ENCODE measurements at places on chromosomes 7 and 10.

- no peak for DNase-seq
These were observed 76.5 kb upstream of the FGL2 start for GRCh38 chr7:77276120-77276519.

DNA sequence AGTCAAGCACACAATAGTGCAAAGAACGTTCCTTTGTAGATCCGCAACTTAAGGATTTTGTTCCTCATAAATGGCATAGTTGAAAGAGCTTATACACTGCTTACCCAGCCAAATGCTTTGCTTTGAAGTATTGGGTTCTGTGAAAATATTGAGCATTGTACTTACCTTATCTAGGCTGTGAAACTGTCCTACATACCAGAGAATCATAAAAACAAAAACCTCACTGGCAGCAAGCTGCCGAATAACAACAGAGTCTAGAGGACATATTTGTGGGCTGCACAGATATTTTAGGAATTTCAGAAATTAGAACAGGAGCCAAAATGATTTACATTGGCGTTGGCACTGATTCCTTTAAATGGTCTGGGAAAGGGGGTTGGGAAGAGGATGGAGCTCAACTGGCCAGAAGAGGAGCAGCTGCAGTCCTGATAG is 174.8 kb downstream of the RTKN2 start:
- DNase-seq, result no peak

GRCh38 chr7:92830532-92831110 is 5.8 kb downstream of the CDK6 start:
- DNase-seq, result no peak

GRCh38 chr7:107998660-107999480 is 4.1 kb downstream of the LAMB1 start:
- DNase-seq, result no peak

- no peak for DNase-seq
These were observed 128.1 kb downstream of the BAMBI start for GRCh38 chr10:28805390-28805789.

GRCh38 chr10:48782386-48782785 is 97.7 kb downstream of the WDFY4 start:
- DNase-seq, result no peak

DNA sequence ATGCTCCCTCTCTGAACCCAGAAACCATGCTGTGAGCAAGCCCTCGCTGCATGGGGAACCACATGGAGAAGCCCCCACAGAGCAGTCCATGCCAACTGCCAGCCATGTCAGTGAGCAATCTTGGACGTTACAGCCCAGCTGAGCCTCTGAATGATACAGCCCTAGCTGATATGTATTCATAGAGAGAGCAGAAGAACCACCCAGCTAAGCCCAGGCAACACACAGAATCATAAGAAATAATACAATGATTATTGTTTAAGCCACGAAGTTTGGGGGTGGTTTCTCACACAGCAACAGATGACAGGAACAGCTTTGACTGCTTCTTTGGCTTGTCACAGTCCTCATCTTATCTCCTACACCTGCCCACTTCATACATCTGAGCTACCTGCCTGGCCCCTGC is 32.5 kb upstream of the CARD11 start:
- DNase-seq, result no peak

- DNase-seq, result no peak
These were observed 167.3 kb upstream of the KLF14 start for GRCh38 chr7:130901209-130901783.

- DNase-seq, result no peak
These were observed 1292.2 kb downstream of the REEP3 start for GRCh38 chr10:64813391-64813790.

- no peak for DNase-seq
These were observed 6.3 kb downstream of the PRF1 start for GRCh38 chr10:70596110-70596798.

DNA sequence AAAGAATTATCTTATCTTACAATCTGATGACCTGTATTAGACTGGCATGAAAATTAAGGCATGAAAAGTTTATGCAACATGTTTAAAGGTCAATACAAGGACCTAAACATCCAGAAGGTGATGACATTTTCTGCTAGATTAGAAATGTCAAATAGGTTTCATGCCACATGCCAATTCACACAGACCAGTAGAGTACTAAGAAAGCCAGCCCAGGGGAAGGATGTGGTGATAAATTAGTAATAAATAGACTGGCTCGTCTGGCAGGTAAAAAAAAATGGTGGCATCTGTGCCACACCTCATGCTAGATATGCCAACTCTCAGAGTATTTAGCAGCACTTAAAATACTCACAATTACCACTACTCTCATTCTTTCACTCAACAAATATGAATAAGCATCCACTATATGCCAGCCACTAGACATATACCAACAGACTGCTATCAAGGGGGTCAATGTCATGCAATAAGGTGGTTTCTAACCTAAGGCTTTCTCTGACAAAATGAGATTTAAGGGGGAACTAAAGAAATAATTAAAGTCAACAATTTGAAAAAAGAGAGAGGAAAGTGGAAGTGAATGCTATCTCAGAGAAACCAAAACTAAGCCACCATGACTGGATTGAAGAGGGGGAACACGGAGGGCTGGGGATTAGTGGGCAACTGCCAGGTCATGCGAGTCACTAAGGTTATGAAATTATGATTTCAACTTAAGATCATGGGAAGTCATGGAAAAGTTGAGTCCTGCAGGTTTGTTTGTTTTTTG is 83.5 kb downstream of the SGMS1 start:
- no peak for DNase-seq

GRCh38 chr7:32074787-32075585 is 4.8 kb upstream of the PDE1C start:
- DNase-seq, result no peak

- no peak for DNase-seq
These were observed 18.5 kb upstream of the ERLIN1 start for GRCh38 chr10:100204370-100204769.

DNA sequence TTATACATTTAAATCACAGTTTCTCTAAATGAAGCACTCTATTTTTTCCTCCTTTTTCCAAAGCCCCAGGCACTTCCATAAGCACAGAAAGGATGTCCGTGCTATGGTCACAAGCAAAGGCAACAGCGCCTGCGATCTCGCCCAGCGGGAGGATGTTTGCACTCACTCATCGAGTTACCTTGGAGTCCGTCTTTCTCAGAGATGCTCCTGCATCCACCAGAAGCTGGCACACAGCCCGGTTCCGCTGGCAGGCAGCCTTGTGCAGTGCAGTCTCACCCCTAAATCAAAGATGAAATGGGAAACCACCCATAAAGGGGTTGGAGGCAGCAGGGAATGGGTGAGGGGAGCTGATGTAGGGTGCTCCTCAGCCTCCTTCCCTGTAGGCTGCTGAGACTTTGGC is 51.9 kb upstream of the PTN start:
- no peak for DNase-seq

DNA sequence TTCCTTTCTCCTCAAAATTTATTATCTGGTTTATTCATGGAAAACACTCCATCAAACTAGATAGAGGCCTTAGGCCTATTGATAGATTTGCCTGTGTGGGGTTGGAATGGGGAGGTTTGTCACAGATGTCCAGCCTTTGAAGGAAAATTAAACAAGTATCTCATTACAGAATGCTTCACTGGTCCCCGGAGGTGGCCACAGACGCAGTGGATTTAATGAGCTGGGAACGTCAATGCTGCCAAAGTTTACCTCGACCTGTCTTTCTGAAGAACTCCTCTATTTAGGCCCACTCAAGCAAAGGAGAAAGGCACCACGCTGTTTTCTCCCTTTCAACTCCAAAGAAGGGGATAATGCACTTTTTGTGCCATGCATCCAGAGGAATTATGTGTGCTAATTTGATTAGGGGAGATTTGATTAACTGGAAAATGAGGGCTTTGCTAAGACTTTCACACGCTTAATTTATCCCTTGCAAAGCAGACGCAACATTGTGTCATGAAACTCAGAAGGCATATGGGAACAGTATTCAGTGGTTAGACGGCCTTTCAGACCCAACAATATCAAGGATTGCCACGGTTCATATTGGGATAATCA is 558.8 kb upstream of the GALNT17 start:
- no peak for DNase-seq

DNA sequence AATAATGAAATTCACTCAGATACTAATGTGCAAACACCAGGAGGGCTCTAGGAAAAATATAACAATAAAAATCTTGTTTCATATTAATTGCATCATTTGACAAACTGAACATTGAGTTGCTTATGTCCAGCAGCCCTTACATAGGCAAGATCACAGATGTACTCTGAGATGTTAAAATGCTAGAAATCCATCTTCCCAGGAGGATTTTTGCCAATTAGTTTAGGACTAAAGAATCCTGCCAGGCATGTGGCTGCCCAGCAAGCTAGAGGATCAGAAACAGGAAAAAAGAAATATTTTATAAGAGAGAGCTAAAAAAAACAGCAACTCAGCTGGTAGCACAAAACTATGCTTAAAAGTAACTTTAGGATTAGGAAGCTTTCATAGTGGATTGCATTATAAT is 407.8 kb downstream of the NXPH1 start:
- no peak for DNase-seq

- no peak for DNase-seq
These were observed 62.0 kb downstream of the GNAT3 start for GRCh38 chr7:80449836-80450235.

DNA sequence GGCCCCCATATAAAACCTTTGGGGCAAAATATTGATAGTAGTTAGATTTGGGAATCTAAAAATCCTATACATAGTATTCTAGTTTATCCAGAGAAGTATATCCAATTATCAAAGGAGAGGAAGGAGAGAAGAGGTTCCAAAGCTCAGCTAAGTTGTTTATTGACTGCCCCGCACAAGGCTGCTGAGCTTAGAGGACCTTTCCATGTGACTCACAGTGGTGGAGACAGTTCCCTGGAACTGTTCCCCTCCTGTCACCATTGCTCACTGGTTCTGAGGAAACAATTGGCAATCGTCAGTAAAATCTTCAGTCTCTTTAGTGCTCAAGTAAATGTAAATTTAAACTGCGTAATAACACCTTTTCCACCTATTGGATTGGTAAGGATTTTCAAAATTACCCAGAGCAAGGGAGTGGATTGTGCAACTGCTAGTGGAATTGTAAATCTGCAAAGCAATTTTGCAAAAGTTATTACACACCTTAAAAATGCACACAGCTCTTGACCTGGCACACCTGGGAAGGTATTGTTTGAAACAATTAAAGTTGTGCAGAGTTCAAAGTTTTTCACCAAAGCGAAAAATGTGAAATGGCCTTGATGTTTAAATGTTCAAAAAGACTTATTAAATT is 63.1 kb downstream of the EEPD1 start:
- DNase-seq, result no peak

DNA sequence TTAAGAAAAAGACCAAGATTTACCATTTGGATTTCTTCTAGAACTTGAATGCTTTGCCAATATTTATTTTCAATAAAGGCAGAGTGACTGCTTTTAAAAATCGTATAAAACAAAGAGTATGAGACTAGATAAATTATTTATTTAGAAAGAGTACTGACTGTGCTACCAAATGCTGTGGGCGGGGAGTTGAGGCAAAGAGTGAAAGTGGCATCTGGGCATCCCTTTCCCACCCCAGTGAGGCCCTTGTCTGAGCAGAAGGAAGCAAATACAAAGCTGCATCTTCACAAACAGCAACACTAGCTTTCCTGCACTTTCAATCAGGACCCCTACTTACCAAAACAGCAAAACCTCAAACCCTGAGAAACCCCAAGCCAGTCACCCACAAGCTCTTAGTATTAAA is 34.9 kb downstream of the ITGB1 start:
- DNase-seq, result no peak

DNA sequence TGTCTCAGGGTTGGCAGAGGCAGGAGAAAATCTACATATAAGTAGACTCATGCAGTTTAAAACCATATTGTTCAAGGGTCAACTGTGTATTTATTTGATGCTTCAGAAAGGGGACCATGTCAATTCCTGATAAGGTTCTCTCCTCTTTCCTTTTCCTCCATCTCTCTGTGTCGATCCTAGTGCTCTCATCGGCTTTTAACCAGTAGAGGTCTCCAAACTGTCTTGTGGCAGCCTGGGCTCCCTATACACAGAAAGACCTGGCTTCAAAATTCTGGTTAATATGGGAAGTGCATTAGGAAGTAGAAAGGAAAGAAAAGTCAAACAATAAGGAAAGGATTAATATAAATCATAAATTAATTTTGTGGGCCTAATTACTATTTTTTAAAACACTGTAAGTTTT is 304.4 kb upstream of the C7orf33 start:
- DNase-seq, result no peak

DNA sequence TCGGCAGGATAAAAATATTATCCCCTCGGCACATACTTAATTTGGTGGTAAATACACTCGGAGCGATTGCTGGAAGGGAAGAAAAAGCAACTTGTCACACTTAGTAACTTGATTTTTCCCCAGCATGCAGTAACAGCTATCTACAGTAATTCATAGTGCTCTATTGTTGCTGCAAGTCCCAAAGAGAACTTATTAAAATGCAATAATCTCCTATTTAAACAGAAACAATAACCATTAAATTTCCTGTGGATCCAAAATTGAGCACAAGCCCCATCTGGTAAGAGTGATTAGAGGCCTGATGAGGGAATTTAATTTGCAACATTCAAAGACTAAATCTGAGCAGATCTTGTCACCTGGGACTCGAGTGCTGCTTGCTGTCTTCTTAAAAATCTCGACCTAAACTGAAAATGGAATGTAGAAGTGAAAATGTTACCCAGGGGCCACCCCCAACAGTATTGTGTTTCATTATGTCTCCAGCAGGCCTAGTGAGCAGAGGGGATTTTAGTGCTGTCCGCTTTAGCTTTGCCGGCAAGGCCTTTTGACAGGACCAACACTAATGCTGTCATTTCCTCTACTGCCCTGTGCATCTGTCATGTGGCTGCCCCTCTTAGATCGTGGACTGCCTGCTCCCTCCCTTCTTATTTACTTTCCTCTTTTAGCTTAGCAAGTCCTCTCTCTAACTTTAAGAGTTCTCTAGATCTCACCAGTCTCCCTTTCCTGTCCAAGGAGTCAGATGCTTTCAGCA is 639.7 kb downstream of the AUTS2 start:
- no peak for DNase-seq

DNA sequence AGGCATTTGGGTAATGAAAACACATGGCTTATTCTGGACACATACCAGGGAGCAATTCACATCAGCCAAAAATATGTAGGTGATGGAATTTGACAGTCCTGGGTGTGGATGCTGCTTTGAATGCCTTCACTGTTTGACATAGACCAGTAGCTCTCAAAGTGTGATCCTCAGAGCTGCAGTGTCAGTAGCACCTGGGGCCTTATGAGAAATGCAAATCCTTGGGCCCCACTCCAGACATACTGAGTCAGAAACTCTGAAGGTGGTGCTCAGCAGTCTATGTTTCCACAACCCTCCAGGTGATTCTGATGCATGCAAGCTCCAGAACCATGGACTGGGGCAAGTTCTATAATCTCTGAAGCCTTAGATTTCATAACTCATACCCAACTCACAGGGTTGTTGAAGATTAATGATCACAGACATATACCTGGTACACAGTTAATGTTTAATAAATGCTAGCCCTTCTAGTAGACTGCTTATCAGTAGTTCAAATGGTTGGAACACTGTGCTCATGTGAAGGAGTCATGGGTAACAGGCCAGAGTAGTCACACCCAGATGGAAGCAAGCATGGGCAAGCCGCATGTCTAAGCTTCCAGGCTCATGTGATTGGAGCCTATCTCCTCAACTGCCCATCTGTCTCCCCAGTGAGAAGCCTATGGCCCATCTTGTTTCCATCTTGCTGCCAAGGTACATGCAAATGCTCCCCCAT is 715.7 kb downstream of the GRID1 start:
- DNase-seq, result no peak

- no peak for DNase-seq
These were observed 298.1 kb upstream of the NEBL start for GRCh38 chr10:21195252-21195651.

- no peak for DNase-seq
These were observed 825.2 kb downstream of the REEP3 start for GRCh38 chr10:64346389-64346788.

- no peak for DNase-seq
These were observed 348.9 kb downstream of the ARL4A start for GRCh38 chr7:13036256-13036780.

Measured in NCI-H187 treated with DMSO at 0.1 percent for 48 hours (cell line).